ENCODE measurements at places on chromosomes 6 and 20.
A peak's percentile ranks its signal among the peaks of the same experiment; 100 is the strongest.

- no peak for DNase-seq
Measured at GRCh38 chr6:106510090-106510970, 119.0 kb downstream of the RTN4IP1 start.

- DNase-seq = no peak
Measured at GRCh38 chr6:164889980-164890379, 419.4 kb downstream of the C6orf118 start.

DNA sequence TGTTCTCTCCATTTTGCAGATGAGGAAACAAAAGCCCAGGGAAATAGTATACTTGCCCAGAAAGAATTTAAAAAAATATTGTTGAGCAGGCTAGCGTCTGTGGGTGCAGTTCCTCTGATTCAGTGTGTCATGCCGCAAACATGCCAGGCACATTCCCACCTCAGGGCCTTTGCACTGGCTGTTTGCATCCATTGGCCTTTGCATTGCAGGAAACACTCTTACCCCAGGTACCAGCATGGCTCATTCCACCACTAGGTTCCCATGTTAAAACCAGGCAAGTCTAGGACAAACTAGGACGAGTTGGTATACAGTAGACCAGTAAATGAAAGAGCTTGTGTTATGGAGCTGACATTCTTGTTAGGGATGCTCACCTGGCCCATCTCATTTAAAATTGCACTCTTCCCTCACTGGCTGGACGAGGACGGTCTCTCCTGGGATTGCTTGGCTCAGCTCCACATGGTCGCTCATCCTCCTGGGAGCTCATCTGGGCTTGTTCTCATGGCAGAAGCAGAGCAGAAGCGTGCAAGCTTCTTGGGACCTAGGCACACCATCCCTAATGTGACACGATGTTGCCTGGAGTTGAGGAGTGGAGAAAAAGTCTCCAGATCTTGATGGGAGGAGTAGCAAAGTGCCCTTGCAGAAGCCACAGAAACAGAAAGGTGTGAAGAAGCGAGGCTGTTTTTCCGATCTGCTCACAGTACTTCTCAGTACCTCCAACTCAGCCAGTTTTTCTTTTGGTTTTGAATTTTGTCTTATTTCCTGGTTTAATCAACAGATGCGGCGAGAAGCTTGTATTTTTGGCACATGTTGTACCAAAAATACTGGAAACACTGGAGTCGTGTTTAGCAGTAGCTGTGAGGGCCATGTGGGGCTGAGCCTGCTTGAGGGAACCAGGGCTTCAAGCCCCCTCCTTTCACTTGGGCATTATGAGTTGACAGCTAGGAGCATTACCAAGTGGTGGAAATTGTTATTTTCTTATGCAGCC, 13.9 kb downstream of the ZNF831 start:
- no peak for DNase-seq

DNA sequence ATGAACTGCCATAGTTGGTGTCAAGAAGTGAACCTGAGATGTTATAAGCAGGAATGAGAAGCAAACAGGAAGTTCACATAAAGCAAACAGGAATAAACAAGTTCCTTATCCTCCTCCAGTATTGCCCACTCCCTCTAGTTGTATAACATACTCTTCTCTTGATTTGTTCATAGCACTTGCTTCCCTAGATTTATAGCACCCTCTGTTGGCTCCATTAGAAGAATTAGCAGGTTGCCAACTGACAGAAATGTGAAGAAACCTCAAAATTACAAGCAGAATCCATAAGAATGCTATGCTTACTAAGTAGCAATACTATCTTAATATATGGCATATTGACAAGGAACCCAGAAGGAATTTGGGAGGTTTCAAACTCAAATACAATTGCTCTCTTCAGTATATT, 195.4 kb downstream of the TBX18 start:
- peak; percentile 61 for DNase-seq

- peak; percentile 93 for DNase-seq
Measured at GRCh38 chr6:26251354-26252076, 113.5 kb upstream of the BTN3A2 start.

DNA sequence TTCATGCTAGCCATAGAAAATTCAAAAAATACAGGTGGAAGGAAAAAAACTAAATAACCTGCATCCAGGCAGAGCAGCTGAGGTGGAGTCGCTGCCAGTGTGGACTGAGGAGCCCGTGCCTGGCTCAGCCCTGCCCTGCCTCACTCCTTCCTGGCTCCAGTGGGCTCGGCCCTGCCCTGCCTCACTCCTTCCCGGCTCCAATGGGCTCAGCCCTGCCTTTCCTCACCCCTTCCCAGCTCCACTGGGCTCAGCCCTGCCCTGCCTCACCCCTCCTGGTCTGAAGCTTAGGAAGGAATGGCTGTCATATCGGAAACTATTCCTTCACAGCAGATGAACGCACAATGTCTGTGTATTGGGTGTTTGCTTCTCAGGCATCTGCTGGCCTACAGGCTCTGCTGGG, 142.1 kb downstream of the SMOC2 start:
- DNase-seq = no peak

GRCh38 chr6:163148451-163149278, 265.9 kb upstream of the QKI start:
- no peak for DNase-seq

Measured in fibroblast of skin of back (primary cell).